ENCODE measurements at places on chromosomes 12 and 14.
A peak's percentile ranks its signal among the peaks of the same experiment; 100 is the strongest.

GRCh38 chr14:35750202-35750904 is 58.7 kb downstream of the RALGAPA1 start:
- DNase-seq = no peak

GRCh38 chr14:67934087-67934486 is 114.5 kb downstream of the RAD51B start:
- peak; percentile 64 for DNase-seq

- no peak for DNase-seq
Observed at GRCh38 chr12:123229051-123229450, 3.9 kb downstream of the MPHOSPH9 start.

GRCh38 chr12:65313719-65314317 is 35.3 kb downstream of the MSRB3 start:
- DNase-seq = no peak

DNA sequence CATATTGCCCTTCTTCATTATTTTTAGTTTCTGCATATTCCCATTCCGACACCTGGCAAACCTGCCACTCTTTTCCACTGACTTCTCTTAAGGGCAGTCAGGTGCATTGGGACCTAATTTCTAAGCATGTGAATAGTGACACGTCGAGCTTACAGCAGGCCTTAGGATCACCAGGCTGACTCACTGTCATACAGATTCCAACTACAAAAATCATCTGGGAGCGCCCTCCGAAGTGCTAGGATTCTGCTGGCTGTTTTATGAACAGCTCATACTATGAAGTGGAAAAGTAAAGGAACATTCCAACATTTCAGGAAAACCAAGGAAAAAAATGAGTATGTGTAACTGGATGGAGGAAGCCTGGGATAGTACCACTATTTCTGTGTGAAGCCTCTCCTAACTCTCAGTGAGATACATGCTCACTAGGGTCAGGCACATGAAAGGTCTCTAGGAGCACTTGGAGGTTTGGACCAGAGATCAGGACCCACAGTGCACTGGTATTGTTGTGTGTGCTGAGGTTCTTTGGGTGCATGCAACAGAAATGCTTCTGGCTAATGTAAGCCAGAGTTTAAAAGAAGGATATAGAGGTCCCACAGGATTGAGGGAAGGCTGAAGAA is 257.4 kb downstream of the ZFP36L1 start:
- no peak for DNase-seq

DNA sequence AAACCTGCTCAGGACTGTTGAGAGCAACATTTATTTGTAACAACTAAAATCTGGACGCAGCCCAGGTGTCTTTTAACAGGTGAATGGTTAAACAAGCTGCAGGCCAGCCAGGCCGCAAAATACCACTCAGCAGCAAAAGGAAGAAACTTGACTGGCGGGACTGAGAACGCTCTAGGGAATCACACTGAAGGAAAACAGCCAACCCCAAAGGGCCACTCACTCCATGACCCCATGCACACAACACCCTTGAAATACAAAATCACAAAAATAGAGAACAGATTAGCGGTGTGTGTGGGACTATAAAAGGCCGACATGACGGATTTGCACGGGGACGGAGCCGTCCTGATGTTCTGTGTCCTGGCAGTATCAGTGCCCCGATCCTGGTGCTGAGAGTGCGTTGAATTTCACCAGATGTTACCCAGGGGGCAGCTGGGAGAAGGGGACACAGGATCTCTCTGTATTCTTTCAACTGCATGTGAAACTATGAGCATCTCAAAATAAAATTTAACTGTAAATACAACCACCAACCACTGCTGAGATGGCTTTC is 23.0 kb downstream of the VPS37B start:
- DNase-seq = no peak

- no peak for DNase-seq
Observed at GRCh38 chr12:27810756-27811155, 30.7 kb upstream of the MANSC4 start.

- peak; percentile 86 for DNase-seq
Observed at GRCh38 chr12:6914246-6914946, at the start of gene ENO2. ENO2 (plus strand) TSS chr12:6914580; CDS start chr12:6915833, 1,253 bp downstream.
